ENCODE measurements at places on chromosomes 11 and 22.

- no peak for DNase-seq
Measured at GRCh38 chr11:3835751-3836150, 5.0 kb downstream of the RHOG start.

- peak; percentile 77 for DNase-seq
Measured at GRCh38 chr11:335779-336658, 15.4 kb upstream of the IFITM3 start.

DNA sequence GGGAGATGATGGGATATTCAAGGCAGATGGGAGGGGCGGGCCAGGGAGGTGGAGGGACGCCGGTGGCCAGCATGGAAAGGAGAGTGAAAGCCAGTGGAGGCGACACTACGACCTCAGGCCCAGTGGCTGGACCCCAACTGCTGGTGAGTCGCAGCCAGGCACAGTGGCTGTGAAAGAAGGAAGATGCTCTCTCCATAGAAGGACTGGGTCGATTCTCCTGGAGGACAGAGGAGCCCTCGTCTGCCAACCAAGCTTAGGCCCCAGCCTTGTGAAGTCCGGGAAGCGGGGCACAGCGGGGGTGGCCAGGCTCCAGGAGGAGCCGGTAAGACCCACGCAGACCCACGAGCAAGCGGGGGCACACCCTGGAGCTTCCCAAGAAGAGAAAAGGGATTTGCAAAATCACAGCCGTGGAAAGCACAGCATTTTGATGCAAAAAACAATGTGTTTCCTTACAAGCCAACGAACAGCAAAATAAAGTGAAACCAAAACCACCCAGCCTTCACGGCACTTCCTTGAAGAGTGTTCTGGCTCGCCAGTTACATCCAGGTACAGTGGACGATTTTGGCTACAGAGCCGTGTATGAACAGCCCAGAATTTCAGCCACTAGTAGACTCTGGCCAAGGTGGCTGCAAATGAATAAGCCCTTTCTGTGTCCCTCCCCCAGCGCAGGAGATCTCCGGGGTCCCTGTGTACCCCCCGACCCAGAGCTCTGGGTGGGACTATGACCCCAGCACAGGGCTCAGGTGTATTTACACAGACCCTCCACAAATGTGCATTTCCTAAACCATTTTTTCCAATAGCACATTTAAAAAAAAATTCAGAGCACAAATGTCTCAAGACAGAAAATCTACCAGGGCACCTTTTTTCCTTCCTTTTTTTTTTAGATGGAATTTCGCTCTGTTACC is 96.9 kb downstream of the TRMU start:
- DNase-seq, result peak; percentile 13

- peak; percentile 49 for DNase-seq
Measured at GRCh38 chr11:132610216-132610615, 922.1 kb downstream of the OPCML start.

GRCh38 chr11:129324533-129325175 is 51.0 kb upstream of the BARX2 start:
- peak; percentile 30 for DNase-seq

DNA sequence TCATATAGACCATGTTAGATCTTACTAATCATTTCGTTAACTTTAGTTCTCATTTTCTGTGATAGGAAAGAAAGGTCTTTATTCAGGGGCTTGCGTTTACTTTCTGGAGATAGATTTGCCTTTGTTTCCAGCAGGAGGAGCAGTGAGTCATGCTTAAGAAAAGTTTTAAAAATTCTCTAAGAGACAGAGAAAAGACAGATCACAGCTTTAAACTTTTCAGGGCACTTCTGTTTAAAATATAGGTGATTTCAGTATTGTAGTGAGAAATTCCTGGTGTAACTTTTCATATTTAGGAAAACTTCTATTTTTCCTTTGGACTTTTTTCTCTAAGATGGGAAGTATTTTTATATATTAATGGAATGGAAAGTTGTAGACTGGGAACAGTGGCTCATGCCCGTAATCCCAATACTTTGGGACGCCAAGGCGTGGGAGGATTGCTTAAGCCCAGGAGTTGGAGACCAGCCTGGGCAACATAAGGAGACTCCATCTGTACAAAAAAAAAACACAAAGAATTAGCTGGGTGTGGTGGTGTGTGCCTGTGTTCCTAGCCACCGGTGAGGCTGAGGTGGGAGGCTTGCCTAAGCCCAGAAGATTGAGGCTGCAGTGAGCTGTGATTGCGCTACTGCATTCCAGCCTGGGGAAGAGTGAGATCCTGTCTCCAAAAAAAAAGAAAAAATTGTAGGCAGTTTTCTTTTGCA is 60.3 kb downstream of the ATXN10 start:
- peak; percentile 61 for DNase-seq

DNA sequence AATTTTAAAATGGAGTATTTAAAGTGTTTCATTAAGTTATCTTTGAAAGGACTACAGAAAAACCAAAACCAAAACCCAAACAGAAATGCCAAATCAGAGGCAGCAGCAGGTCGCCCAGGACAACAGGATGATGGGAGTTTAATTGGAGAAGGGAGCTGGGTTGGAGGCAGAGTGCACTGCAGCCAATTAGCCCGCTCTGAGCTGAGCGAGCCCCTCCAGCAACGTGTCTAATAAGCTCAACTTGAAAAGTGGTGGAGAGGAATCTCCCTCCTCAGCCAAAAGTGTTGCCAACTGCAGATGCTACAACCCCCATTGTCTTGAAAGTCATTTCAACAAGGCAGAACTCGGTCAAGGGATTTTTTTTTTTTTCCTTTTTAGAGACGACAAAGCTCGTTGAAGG is 323.9 kb downstream of the CADM1 start:
- DNase-seq, result no peak

DNA sequence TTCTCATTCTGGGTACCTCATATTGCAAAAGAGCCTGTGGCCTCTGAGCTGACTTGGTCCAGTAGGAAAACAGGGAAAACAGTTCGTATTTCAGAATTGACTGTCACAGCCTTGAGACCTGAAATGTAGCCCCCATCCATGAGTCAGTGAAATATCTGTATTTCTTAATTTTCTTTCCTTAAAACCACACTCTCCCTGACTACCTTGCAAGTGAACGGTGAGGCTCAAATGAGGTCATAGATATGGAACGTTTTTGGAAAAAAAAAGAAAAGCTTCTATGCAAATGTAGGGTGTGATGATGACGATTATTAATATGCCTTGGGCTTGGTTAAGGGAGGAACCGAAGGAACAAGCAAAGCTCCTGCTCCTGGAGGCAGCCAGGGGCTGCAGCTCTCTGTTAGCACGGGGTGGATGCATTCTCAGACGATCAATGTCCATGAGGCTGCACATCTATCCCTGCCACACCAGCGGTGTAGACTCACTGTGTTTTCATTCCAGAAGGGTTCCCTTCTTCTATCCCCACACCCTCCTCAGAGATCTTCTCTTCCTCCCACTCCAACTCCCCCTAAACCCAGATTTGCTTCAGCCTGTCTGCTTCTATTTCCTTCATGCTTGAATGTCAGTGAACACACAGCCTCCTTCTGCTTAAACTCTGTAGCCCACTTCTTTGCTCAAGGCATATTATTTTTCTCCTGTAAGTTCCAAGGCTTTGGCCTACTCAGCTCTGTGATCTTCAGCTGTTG is 29.2 kb upstream of the SCN3B start:
- no peak for DNase-seq

DNA sequence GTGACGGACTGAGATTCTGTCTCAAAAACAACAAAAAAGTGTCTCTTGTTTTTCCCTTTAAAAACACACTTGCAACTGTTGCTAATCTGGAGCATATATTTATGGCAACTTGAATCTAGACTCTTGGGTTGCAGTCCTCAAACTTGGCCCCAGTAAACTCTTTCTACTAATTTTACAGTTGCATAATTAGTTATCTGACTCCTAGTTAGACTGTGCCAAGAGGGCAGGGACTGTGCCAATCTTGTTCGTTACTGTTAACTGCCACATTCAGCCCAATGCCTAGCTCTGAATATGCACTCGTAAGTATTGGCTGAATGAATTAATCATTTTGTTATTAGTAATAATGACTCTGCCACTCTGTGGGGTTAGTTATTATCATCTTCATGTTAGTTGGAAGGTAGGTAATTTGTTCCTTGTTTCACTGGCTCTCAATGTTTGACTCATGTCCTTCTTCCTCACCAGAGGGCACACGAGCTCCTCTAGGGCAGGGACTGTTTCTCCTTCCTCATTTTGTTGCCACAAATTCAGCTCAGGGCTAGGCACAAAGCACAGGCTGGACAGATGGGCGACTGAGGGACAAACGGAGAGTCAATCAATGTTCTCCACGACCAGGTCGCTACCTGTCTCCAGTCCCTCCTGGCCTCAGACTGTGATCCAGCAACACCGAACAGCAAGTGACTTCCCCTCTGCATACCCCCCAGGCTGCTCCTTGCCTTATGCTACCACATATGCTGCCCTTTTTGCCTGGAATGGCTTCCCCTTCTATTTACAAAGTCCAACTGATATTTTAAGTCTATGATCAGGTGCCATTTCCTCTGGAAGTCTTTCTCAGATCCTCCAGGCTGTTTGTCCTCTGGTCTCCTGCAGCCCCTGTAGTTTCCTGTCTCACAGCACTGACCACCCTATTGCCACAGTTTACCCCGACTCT is 9.0 kb downstream of the CLPB start:
- no peak for DNase-seq

GRCh38 chr11:125376856-125377255 is 119.2 kb downstream of the FEZ1 start:
- no peak for DNase-seq

DNA sequence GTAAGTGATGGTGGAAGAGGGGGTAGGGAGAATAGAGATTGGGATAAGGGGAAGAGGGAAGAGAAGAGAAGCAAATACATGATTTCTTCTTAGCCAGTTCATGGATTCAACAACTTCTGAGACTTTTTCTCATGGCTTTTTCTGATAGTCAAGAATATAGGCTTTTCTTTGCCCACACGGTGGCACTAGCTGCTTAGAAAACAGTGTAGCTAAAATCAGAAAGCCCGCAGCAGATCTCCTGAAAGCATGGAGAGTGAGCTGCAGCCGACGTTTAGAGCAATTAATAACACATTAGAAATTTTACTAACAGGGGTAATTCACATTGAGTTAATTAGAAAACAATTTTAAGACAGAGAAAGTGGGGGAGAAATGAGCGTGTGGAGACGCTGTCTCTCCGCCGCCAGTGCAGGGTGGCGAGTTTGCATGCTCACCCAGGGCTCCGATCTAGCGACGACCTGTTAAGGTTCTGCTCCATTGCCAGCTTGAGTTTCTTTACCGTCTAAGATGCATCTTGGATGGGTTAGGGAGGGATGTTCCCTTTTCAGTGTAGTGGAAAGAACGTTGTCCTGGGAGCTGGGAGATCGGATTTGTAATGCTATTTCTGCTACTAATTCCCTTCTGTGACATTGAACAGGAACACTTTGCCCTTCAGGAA is 3.3 kb upstream of the RAG1 start:
- DNase-seq, result peak; percentile 80

DNA sequence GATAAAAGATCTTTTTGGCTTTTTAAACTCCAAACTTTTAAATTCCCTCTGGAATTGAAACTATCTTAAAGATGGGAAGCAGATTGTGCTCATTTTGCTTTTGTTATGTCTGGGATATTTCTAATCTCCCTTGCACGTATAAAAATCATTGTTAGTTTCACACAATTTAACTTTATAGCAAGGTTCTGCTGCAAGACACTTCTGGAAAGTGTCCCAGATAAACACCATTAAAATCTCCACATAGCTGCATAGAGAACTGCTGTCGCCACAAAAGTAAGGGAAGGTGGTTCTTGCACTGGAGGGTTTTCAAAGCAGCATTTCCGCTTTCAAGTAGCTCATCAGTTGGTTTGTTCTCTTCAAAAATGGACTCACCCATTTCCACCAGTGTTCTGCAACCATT is 11.8 kb downstream of the PTS start:
- no peak for DNase-seq

- DNase-seq, result no peak
Measured at GRCh38 chr11:35802672-35803071, 140.1 kb downstream of the TRIM44 start.

- no peak for DNase-seq
Measured at GRCh38 chr11:10688401-10688800, 5.2 kb downstream of the IRAG1 start.

GRCh38 chr11:117075186-117075585 is 23.0 kb downstream of the SIK3 start:
- no peak for DNase-seq

DNA sequence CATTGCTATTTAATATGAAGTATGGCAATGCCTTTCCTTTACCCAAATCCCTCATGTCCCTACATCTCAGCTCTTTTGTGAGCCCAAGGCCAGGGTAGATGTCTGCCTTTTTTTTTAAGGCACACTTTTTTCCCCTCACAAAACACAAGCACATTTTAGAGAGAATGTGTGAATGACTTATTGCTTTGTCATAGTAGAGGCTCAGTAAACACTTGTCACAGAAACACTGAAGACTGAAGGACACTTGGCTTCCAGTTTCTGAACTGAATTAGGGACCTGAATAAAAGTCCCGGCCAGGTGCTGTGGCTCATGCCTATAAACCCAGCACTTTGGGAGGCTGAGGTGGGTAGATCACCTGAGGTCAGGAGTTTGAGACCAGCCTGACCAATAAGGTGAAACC is 2.9 kb upstream of the SCGB2A2 start:
- DNase-seq, result no peak

GRCh38 chr11:92125321-92125720 is 99.3 kb upstream of the FAT3 start:
- no peak for DNase-seq

GRCh38 chr11:29389793-29390192 is 627.0 kb downstream of the KCNA4 start:
- DNase-seq, result no peak

GRCh38 chr11:105641433-105641832 is 31.6 kb downstream of the GRIA4 start:
- no peak for DNase-seq

DNA sequence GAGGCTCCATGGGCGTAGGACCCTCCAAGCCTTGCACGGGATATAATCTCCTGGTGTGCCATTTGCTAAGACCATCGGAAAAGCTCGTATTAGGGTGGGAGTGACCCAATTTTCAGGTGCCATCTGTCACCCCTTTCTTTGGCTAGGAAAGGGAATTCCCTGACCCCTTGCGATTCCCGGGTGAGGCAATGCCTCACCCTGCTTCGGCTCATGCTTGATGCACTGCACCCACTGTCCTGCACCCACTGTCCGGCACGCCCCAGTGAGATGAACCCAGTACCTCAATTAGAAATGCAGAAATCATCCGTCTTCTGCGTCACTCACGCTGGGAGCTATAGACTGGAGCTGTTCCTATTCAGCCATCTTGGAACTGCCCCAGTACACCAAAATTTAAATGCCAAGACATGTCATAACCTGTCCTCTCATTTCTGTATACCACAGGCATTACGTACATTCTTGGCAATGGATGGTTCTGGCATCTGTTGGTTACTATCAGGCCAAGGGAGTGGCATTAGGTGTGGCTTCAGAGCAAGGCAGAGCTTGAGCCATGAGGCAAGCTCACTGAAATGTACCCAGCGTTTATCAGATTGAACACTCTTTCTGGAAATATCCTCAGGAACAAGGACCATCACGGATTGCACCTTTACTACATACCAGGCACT is 95.4 kb upstream of the GALNT18 start:
- no peak for DNase-seq

- DNase-seq, result peak; percentile 96
Measured at GRCh38 chr22:17969701-17970113, 54.7 kb downstream of the MICAL3 start.

Measured in choroid plexus epithelial cell (primary cell).